ENCODE measurements at places on chromosomes 11 and 22.

DNA sequence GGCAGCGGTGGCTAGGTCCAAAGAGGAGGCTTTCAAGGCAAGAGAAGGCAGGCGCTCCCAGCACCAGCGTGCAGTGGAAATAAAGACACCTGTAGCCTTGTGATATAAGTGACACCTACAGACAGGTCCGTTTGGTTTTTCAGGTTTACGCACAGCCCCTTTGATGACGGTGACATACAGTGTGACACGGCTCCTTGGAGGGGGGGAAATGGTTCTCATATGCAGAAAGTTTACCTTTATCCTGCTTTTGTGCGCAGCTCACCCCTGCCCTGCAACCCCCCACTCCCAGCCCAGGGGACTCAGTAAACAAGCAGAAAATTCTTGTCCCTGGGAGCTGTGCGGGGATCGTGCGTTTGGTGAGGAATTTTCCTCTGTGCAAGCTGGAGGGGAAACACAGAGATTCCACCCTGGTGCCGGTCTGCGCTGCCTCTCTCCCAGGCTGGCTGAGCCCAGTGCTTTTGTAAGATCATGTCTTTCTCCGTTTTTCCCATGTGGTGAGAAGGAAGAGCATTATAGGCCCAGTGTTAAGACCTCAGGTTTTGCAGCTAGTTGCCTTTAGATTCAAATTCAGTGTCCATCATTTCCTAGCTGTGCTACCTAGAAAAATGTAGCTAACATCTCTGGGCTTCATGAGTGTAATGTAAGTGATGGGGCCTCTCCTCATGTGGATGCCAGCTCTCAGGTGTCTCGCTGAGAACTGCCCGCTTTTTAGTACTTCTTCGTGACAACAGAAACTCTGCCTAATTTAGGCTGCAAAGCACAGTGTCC, at the start of gene ELF5:
Gene ELF5 (minus strand): TSS at position 113 of the 768 bp plus-strand sequence. CDS start 8,045 bp downstream, outside the sequence.
- DNase-seq = no peak

GRCh38 chr22:28594797-28595462, 84.7 kb downstream of the TTC28 start:
- peak; percentile 62 for DNase-seq

- DNase-seq = no peak
These were observed 92.2 kb downstream of the ELP4 start for GRCh38 chr11:31601635-31602282.

DNA sequence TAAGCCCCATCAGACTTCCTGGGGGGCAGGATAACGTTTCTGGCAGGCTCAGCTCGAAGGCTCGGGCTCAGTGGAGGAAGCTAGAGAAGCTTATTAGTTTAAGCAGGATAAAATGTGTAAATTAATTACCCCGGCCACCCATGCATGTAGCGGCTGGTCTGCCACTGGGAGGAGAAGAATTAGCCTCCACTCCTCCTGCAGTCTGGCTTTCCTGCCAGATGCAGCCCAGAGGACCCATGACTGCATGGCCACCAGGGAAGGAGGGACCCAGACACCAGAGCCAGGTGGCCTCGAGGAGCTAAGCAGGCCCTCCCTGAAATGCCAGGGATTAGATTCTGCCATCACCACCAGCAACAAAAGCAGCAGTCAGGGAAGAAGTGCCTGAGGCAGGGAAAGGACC, 32.3 kb downstream of the TRIM29 start:
- DNase-seq = no peak

GRCh38 chr11:44241851-44242250, 68.1 kb downstream of the ALX4 start:
- no peak for DNase-seq

DNA sequence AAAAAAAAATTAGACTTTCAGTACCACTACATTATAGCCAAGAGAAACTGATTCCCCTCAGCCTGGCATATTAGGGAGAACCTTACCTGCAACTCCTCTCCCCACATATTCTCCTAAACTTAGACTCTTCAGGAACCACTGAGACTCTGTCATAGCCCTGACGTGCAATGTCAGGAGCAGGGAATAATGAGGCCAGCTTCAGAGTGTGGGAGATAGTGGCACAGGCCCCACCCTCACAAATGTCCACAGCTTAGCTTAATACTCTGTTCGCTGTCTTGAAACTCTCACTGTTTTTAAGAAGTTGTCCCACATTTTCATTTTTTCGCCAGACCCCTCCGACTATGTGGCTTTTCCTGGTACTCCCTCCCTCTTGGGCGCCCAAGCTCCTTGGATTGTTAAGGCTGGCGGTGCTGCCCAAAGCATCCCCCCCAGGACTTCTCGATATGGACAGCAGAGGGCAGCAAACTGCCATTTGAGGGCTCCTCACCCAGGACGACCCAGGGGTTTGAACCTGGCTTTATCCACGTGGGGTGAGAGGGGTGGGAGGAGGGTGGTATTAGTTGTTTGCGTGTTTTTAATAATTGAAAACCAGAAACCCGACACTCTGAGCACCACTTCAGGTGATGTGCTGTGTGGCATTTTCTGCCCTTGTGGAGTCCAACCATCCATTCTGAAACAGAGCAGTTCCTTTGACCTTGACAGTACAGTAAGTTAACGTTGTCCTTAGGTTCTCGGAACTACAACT, 45.2 kb upstream of the RASSF10 start:
- peak; percentile 48 for DNase-seq

- peak; percentile 11 for DNase-seq
These were observed 590 bp downstream of the COMMD9 start for GRCh38 chr11:36288442-36289225.

- peak; percentile 60 for DNase-seq
These were observed 71.1 kb upstream of the SLC25A18 start for GRCh38 chr22:17492247-17492646.

GRCh38 chr11:80321786-80322185, 881.0 kb upstream of the TENM4 start:
- no peak for DNase-seq

GRCh38 chr22:23833911-23834317, 4.9 kb downstream of the DERL3 start:
- DNase-seq = no peak

GRCh38 chr11:28318871-28319270, 210.7 kb downstream of the METTL15 start:
- no peak for DNase-seq

DNA sequence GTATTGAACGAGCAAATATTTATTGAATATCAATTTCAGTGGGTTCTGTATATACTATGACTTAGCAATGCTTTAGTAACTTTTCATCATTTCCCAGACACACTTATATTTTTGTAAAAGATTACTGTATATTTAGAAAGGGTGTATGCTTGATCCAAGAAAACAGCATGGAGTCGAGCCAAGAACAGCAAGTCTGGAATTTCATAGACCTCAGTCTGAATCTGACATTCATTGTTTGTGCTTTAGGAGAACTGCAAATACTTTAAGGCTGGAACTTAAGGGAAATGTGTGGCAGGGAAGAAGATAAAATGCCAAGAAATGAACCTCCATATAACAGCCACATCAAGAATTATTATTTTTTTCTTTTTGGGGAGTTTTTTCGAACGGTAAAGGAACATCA, 1156.8 kb downstream of the LRRC4C start:
- no peak for DNase-seq

DNA sequence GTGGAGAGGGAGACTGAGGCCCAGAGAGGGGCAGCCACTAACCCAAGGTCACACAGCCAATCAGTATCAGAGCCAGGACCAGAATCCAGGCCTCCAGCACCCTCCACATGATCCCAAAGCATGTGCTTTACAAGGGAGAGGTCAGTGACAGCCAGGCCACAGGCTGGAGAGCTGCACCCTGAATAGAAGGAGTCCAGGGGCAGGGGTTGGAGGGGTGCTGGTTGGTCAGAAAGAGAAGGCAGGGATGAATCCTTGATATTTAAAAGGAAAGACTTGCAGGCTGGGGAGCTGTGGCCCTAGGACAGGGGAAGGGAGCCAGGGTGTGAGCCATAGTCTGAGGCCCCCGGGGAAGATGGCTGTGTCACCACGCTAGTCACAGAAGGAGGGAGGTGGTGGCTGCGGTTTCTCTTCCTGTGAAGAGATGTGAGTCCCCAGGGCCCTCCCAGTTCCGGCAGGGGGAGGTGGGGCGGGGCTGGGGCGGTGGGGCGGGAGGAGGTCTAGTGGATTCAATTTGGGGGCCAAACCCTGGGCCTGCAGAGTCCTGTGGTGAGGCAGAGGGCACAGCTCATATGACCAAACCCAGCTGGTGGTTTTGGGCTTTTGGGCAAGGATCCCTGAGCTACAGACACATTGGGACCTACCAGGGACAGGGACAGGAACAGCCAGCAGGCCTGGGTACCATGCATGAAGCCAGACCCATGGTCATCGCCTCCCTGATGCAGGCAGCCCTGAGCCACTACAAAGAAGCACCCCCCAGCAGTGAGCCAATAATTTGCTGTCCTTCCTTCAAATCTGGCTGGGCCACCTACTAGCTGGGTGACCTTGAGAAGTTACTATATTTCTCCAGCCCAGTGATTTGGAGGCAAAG, 14.0 kb downstream of the RAC2 start:
- no peak for DNase-seq

DNA sequence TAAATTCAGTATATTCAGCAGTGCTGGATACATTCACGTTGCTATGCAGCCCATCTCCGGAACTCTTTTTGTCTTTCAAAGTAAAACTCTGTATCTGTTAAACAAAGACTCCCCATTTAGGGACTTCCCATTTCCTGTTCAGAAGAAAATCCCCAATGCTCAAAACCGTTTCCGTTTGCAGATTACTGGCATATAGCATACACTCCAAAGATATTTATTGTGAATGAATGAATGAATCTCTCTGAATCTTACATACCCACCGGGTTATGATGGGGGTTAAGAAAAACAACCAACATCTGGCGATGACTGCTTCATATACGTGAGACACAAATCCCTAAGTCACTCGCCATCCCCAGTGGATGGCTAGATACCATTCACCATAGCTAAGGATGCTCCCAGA, 1.6 kb downstream of the THY1 start:
- DNase-seq = no peak

DNA sequence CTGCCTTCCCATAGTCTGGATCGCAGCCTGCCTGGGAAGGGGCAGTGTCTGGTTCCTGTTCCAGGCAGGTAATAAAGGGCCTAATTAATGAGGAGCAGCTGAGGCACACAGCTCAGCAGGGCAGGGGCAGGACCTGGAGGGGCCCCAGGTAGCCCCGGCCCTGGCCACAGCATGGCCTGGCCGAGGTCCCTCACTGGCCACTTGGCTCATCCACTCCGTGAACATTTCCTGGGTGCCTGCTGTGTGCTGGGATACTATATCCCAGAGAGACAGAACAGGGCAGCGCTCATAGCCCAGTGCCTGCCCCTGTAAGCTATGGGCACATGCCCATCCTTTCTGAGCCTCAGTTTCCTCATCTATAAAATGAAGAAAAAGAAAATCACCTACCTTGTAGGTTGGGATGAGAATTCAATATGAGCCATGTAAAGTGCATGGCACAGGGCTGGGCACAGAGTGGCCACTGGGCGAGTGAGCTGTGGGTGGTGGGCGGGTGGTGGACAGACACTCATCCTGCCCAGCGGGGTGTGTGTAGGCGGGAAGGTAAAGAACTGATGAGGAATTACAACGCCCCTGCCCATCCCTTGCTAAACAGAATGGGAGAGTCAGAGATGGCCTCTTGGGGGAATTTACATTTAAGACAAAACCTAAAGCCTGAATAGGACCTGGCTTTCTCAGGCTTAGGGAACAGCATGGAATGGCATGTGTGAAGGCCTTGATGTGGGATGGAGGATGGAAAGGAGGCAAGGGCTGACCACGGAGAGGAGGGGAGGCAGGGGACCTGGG, 9.2 kb downstream of the MYRF start:
- no peak for DNase-seq

GRCh38 chr11:99988471-99988837, 698.6 kb upstream of the ARHGAP42 start:
- no peak for DNase-seq

DNA sequence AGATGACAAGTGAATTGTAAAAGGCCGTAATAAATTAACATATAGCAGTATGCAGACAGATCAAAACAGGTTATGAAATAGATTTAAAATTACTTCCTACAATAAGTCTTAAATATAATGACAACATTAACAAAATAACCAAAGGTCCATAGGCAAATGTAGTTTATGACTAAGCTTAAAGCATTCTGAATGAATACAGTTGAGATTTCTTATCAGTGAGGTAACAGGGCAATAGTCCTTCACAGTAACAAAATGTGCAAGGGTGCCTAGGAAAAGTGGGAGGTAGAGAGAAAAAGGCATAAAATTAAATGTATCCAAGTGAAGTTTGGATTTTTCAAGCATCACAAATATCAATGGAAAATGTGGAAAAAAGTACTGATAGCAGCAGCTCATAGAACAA, 20.9 kb upstream of the P4HA3 start:
- no peak for DNase-seq

DNA sequence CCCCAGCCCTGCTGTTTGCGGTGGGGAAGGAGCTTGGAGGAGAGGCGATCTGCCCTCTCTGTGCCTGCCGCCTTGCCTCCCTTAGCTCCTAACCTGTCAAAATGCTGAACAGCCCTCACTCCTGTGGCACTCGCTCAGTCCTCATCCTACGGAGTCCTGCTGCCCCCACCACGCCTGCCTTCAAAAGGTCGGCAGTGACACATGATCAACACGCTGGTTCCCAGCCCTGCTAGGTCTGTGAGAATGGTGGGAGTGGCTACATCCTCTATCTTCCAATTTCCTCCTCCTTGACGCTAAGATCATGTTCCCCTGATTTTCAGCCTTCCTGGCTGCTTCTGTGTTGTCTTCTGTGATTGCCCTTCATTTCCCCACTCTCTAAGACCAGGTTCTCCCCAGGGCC, 120.2 kb upstream of the TBCEL start:
- no peak for DNase-seq

DNA sequence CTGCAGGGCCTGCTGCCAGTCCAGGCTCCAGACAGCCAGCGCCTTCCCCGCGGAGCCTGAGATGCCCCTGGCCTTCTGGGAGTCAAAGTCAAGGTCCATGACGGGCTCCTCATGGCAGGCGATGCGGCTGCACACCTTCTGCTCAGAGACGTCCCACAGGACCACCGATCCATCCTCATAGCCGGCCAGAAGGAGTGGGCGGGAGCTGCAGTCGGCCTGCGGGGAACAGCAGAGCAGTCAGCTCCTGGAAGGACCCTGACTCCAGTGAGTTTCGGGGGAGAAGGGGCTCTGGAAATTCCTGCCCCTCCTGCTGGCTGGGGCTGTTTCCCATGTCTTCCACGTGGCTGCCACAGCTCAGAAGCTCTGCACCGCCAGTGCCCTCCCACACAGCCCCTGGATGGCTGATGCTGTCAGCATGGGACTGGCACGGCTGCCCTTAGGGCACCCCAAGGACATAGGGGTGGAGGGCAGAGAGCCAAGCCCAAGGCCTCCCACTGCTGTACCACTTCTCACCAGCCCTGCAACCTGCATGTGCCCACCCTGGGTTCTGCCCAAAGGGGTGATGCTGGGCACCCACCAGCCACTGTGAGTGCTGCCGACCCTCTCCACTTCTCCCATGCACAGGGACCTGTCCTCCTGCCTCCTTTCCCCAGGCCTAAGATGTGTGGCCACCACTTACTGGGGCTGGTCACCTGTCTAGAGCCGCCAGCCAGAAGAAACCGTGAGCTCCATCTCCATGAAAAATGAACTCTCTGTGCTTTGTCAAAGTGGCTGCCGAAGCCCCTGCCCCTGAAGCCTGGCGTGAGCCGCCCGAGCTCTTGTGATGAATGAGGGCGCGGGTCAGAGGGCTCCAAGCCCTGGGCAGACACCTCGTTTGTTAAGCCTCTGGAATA, 41.7 kb downstream of the TBX1 start:
- no peak for DNase-seq
